ENCODE measurements at places on chromosomes 2 and 18.

DNA sequence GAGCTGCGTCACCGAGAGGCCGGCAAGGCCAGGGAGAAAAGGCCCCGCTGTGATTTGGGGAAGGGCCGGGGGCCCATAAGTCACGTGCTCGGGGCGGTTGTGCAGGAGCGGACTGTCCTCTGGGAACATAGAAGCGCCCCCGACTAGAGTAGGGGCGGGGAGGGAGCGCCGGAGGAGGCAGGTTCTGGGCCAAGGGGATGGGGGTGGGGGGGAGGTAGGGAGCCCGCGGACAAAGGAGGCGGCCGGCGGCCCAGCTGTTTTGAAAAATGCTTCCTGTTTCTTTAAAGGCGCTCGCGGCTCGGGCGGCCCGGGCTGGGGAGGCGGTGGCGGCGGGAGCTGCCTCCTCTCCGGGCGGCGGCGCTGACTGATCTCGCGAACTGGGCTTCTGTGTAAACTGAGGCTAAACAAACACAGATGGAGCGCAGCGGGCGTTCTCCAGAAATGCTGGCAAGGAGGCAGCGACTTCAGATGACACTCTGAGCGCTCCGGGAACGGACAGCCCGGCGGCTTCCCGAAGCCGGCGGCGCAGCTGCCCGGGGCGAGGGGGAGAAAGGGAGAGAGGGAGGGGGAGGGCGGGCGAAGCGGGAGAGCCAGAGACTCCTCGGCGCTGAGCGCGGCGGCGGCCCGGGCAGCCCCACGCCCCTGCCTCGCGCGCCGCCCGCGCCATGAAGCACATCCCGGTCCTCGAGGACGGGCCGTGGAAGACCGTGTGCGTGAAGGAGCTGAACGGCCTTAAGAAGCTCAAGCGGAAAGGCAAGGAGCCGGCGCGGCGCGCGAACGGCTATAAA, at the start of gene ATOH8:
ATOH8 (plus strand) TSS at position 467 of the 788 bp plus-strand sequence; CDS start at position 666, 199 bp downstream.
- peak; percentile 83 for DNase-seq

DNA sequence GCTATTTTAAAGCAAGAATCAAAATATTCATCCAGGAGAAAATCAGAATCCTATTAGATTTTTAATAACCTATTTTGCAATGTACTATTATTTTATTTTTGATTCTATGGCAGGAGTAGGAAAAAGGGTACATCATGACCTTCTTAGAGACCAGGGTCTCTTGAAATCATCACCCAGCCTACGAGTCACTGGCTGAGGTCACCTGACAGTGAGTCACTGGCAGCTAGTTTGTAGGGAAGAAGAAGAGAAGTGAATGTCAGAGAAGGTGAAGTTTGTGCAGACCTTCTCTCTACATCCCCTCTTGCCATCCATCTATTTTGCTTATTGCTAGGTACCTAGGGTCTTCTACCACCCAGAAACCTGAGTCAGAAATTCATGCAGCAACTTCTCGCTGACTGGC, 144.2 kb downstream of the ALK start:
- DNase-seq = no peak

GRCh38 chr2:151716721-151717120, 17.6 kb downstream of the NEB start:
- no peak for DNase-seq

DNA sequence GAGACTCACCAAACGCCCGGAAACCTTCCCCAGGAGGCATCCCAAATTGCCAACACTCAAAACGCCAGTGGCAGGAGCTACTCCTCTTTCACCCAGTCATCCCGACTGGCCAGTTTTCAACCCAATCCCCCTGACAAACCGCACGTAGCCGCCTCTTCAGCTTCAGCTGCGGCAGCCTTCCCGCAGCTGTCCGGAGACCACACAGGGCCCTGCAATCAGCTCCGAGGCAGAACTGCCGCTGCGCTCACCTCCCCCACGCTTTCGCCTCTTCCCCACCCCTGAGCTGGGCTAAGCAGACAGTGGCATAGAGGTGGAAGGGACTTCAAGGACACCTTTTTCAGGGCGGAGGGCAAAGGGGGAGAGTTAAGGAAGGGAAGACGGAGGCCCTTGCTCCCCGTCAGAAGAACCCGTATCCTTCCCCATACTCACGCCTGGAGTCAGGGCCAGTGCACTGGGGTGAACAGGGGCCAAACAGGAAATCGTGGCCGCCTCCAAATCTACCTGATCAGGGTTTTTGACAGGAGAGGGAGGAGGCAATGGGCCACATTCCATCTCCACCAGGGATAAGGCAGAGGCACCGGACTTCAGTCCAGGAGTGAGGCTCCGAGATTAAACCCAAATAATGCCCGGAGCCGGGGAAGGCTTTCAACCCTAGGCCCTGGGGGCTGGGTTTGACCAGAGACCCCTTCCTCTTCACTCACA, 16.9 kb downstream of the CYP26B1 start:
- DNase-seq = no peak

DNA sequence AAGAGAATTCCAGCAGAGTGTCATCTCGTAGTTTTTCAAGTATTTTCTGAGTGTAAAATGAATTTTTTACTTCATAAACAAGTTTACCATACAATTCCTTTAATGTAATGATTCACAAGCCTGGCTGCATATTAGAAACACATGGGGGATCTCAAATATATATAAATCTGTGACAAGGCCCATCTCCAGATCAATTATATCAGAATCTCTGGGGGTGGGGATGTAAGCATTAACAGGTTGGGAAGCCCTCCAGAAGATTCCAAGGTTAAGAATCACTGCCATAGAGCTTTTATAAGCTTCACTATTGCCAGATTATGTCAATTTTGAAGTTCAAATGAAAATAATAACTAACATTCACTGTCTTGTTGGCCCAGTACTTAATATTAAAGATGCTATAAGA, 111.2 kb downstream of the BAZ2B start:
- no peak for DNase-seq

- DNase-seq = peak; percentile 91
Observed at GRCh38 chr2:176140513-176141317, 10.6 kb upstream of the HOXD4 start.

DNA sequence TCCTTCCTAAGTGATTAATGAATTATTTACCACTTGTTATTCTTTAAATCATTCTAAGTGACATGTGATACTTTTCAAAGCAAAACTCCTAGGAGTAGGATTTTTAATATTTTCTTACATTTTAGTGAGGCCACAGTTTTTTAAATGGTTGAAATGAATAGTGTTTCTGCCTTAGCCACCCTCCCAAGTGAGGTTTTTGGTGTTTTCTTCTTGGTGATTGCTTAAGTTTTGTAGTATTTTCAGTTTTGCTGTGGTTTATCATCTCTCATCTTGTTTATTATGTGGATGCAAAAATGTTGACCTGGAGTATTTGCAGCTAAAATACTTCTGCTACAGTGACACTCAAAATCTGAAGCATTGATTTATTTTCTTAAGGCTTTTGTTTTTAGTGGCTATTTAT, 9.8 kb downstream of the AFTPH start:
- DNase-seq = no peak

DNA sequence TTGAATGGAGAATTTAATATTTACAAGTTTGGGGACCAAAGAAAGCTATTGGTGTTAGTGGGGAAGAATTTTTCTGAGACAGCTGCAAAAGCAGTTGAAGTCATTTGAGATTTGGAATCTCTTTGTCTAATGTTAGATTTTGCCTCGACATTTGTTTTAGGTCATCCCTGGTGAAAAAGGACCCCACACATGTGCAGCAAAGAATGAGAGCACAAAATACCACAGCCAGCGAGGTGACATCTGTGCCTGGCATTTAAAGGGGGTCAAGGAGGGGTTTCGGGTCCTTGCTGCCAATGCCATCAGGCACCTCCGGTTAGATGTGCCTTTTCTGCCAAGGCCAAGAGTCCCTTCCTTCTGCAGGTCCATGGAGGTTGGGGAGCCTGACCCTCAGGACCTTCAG, 173.3 kb downstream of the TRIB2 start:
- no peak for DNase-seq

GRCh38 chr2:208361077-208361441, 45.5 kb upstream of the PTH2R start:
- no peak for DNase-seq

GRCh38 chr2:36173760-36174404, 181.7 kb upstream of the CRIM1 start:
- DNase-seq = no peak

DNA sequence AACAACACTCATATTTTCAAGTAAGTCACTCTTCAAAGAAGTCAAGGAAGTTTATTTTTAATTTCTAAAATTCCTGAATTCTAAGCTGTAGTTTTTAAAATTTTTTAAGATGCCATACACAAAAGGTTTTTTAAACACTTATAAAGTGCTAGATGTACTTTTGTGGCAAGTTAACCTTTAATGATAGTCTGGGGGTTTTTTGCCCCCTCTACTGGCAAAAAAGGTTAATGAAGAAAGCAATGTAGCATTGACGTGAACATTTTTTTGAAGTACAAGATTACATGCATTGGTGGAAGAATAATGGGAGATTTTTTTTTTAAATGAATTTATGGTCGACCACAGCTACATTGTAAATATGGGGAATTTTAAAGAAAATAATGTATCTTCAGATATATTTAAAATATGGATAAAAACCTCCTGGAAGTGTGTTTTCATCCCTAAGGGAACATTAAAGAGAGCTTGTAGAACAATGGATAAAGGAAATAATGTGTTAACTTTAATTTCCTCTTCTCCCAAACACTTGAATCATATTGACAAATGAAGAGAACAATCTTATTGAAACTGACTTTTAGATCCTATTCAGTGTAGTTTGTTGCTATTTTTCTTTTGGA, 12.6 kb downstream of the ITPRID2 start:
- DNase-seq = no peak

GRCh38 chr2:52933878-52934277, 833.7 kb upstream of the CHAC2 start:
- DNase-seq = no peak

DNA sequence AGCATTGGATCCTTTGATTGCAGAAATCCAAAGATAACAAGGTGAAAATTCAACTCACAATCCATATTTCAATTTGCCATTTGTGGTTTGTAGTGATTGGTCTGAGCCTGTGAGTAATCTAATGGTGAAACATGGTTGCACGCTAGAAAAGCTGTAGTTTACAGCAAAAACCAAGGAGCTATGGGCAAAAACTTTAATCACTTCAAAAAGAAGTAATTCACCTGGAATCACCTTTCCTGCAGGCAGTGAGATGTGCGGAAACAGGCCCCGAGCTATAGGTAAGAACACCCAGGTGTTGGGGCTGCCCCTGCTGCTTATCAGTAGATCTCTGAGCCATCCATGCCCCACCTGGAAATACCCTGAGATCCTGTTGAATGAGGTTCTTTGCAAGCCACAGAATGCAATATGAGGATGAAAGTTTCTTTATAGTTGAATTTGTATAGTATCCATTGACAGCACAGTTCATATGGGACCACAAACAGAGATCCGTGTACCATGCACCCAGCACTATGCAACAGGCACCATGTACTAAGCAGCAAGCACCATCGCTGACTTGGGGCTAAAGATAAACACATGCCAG, 208.2 kb downstream of the SPP2 start:
- DNase-seq = no peak

- no peak for DNase-seq
Observed at GRCh38 chr2:201680743-201681142, 17.7 kb downstream of the MPP4 start.

GRCh38 chr2:161046876-161047275, 113.4 kb upstream of the TANK start:
- no peak for DNase-seq

GRCh38 chr2:44537264-44537663, 175.5 kb downstream of the CAMKMT start:
- no peak for DNase-seq

- no peak for DNase-seq
Observed at GRCh38 chr2:168920504-168921157, 19.5 kb downstream of the G6PC2 start.

DNA sequence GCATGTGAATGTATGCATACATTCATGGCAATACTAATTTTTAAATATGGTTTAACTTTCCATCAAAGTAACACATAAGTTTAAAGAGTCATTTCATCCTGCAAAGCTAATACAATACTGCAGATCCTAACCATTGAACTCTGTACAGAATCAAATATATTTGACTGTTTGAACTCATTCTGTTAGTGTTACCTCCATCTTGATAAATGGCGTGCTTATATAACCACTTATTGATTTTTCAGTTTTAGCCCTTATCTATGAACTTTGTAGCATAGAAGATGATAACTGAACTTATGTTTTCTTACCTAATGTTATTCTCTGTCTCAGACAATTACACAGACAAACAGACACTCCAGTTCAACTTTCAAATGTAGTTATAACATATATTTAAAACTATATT, 731.0 kb upstream of the LRATD1 start:
- DNase-seq = no peak

- DNase-seq = no peak
Observed at GRCh38 chr2:172063446-172063845, 21.9 kb upstream of the DLX1 start.

DNA sequence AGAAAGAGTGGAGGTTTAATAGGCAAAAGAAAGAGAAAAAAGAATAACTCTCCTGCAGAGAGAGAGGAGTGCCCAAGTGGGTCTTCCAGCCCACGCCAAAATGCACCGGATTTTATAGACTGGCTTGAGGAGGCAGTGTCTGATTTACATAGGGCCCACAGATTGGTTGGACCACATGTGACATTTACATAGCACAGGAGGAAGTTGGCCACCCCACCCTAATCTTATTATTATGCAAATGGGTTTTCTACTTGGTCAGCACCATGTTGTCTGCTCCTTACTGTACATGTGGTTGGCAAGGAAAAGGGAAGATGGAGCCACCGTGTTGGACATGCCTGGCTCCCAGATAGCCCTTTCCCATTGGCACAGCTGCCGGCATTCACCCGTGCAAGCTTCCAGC, 56.8 kb downstream of the SP110 start:
- DNase-seq = no peak

DNA sequence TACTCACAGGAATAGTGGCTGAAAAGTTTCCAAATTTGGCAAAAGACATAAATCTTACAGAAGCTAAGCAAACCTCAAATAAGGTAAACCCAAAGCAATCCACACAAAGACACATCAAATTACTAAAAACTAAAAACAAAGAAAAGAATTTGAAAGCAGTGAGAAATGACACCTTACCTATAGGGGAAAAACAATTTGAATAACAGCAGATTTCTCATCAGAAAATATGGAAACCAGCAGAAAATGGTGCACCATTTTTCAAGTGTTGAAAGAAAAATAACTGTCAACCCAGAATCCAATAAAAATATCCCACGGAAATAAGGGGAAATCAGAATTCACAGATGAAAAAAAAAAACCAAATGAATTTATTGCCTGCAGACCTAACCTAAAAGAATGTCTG, 138.6 kb downstream of the PIGN start:
- no peak for DNase-seq

- DNase-seq = peak; percentile 8
Observed at GRCh38 chr18:79538635-79539034, 141.0 kb upstream of the CTDP1 start.

GRCh38 chr2:207939342-207940108, 85.8 kb downstream of the PLEKHM3 start:
- no peak for DNase-seq

DNA sequence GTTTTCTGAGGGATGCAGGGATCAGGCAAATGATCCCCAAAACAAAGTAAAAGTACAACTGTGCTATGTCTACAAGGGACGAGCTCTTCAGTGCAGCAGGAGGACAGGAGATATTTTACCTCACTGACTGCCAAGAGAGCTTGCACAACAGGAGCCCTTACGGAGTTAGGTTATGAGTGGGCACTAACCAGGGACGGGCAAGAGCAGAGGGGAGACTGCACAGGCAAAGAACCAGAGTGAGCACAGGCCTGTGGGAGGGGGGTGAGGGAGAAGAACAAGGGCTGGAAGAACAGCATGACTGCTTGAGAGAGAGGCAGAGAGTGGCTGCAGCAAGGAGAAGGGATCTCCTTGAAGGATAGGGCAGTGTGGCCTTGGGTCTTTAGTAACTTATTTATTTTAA, 101.1 kb upstream of the PID1 start:
- no peak for DNase-seq
